ENCODE measurements at places on chromosomes 1 and 21.

GRCh38 chr1:108521990-108522393, 37.9 kb upstream of the EEIG2 start:
- no peak for DNase-seq

DNA sequence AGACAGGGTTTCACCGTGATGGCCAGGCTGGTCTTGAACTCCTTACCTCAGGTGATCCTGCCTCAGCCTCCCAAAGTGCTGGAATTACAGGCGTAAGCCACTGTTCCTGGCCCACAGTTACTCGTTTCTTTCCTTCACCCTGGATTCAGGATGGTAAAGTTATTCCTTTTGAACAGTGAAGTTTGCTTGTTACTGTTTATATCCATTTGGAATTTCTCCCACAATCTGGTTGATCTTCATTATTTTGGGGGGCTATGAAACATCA, 43.0 kb downstream of the WDR4 start:
- DNase-seq, result no peak

- DNase-seq, result no peak
These were observed 101.5 kb downstream of the MRPL37 start for GRCh38 chr1:54301497-54301896.

- DNase-seq, result no peak
These were observed 27.2 kb upstream of the TSPAN2 start for GRCh38 chr1:115116512-115116911.

GRCh38 chr1:7628273-7628672, 142.8 kb upstream of the VAMP3 start:
- DNase-seq, result no peak

All from activated CD4-positive, alpha-beta memory T cell treated with anti-CD3 and anti-CD28 coated beads, Interleukin-2, amount 10 ng/mL, durations not matched to agents 7 days and 5 days (primary cell).